ENCODE measurements at places on chromosomes 6 and 20. TPM values are rescaled to one million over a fixed set of nuclear protein-coding genes. Genes with fewer than 3 reads are reported as not detected.

Gene OR2J3
- not detected for polyA plus RNA-seq

Gene RAET1E
- polyA plus RNA-seq = 1.6 TPM

Gene CST2
- polyA plus RNA-seq = not detected

Gene BEND6
- 0.15 TPM for polyA plus RNA-seq

Gene CLVS2
- polyA plus RNA-seq = 0.57 TPM

Gene KCNK17
- 0.10 TPM for polyA plus RNA-seq

DNA sequence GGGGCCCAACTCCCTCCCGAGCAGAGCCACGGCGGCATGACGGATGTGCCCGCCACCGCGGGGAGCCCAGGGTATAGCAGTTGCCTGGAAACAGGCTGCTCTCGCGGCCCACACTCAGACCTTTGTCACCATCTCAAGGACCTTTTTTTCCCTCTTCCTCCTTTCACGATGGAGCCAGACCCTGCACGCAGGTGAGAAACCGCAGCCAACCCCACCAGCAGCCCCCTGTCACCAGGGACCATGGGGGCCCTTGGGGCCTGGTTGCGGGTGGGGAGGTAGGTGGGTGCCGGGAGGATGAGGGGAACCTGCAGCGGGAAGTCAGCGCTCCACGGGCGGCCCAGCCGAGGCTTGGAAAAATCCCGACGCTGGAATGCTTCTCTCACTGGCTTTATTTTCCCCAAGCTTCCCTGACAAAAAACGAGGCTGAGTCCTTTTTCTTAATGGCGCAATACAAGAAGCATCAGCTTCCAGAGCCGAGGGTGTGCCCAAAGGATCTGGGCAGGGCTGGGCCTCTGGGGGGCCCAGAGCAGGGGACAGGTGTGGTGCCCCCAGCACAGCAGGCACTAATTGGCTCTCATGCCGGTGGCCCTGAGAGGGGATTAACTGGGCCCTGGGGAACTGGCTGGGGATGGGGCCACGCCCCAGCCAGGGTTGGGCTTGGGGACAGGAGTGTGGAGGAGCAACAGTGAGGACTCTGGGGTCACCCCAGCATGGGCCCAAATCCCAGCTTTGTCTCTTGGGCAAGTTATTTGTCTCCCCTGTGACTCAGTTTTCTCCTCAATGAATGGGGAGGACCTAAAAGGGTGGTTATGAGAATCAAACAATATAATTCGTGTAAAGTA lies 23.9 kb downstream of the NOL4L start:
- no peak for DNase-seq

DNA sequence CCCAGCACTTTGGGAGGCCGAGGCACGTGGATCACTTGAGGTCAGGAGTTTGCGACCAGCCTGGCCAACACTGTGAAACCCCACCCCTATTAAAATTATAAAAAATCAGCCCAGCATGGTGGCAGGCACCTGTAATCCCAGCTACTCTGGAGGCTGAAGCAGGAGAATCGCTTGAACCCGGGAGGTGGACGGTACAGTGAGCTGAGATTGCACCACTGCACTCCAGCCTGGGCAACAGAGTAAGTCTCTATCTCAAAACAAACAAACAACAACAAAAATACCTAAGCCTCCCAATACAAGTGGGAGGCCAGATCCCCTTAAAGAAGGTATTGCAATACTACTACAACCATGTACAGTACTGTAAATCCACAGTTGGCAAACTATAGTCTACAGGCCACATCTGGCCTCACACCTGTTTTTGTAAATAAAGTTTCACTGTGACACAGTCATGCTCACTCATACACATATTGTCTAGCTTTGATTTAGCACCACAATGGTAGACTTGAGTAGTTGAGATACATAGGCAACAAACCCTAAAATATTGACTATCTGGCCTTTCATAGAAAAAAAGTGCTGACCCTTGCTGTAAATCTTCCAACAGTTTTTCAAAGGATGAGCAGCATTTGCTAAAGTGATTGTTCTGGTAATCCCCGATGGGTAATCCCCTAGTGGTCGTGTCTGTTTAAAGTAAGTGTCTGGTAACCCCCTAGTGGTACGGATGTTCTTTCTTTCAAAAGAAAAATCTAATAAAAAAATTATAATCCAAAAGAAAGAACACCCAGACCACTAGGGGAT lies 202.0 kb downstream of the RNGTT start:
- no peak for DNase-seq

DNA sequence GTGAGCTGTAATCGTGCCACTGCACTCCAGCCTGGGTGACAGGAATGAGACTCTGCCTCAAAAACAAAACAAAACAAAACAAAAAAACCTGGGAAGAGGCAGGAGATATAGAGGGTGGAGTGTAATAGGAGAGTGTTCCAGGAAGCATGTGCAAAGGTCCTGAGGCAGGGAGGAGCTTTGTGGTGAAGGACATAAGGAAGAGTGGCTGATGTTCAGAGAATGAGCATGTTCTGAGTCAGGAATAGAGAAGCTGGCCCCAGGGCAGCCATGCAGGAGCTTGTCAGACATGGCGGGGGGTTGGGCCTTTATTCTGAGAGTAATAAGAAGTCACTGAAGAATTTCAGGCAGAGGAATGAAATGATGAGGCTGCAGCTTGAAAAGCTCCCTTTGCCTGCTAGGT lies 337.0 kb downstream of the CDH26 start:
- no peak for DNase-seq

DNA sequence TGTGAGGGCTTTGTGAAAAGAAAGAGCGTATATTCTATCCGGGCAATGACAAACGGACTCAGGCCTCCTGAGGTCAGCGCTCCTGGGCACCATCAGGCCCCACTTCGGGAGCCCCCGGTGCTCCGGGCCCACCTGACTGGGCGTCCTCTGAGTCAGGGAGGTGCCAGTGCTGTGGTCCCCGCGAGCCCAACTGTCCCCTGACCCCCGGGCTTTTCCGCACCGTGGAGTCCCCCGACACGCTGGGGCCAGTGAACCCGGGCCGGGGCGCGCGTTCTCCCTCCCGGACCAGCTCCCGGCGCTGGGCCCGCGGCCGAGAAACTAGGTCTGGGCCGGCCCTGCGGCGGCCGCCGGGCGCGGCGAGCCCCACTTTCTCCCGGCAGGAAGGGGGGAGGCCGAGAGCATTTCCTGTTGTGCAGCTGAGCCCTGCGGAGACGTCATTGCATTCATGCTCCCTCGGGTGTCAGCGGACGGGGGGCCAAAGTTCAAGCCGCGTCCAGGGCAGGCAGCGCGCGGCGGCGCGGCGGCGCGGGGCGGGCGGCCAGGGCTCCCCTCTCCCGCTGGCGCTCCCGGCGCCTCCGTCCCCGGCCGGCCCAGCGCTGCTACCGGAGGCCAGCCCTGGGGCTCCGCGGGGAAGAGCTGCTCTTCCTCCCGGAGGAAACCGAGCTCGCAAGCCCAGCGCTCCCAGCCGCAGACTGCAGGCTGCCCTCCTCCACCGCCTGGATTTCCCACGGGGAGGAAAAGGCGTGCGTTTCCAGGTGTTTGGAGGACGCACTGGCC lies 18.3 kb downstream of the HIVEP2 start:
- peak; percentile 78 for DNase-seq

GRCh38 chr6:81126150-81126549 lies 626.3 kb downstream of the TENT5A start:
- DNase-seq = no peak

DNA sequence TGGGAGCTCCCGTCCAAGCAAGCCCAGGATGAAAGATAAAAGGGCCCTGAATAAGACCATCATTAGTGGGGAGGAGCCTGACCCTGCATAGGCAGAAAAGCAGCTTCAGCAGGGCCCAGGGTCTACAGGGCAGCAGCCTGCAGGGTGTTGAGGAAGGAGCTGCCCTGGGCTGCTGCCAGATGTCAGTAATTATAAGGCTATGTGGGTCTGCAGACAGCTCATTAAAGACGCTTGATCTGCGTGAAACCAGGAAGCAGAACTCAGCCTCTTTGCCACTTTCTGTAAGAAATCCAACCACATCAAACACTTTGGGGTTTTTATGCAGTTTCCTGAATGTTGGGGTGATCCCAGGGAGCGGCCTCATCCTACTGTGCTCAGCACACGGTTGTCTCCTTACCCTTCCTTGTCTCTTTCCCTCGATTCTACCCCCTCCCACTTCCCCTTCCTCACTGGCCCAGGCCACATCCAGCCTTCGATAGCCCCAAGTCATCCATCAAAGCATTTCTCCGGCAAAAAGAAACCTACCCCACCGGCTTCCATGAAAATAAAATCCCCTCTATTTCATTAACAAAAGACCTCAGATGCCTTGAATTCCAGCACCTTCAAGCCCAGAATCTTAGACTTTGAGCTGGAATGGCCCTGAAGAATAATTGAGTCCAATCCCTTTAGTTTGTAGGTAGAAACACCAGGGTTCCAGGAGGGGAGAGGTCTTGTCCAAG lies 1.0 kb upstream of the TGM6 start:
- no peak for DNase-seq

GRCh38 chr20:33411242-33411641 lies 9.9 kb upstream of the CDK5RAP1 start:
- no peak for DNase-seq

DNA sequence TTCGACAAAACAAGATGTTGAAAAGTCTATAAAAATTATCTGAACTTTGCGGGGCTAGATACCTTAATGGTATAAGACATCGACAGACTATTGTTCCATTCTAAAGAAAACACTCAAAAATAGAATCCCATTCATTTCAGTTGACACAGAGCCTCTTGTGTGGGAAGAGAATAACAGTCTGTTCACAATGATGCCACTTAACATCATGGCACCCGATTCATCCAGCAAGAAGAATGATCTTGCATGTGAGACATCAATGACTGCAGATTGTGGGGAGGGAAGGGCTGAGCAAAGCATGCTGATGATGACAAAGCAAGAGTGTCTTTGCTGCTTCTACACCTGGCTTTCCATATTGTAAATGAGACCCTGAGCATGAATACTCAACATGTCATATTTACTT lies 49.7 kb upstream of the ARMH2 start:
- DNase-seq = no peak

GRCh38 chr6:131948692-131949619 lies 2.2 kb downstream of the CCN2 start:
- DNase-seq = no peak

- no peak for DNase-seq
These were observed 74.4 kb downstream of the ELOVL4 start for GRCh38 chr6:79872986-79873385.

Data from muscle of arm (tissue), 14 donors.